Inflammatory macrophage (primary cell): ENCODE measurements at places on chromosomes 1 and 21.
A peak's percentile ranks its signal among the peaks of the same experiment; 100 is the strongest.

DNA sequence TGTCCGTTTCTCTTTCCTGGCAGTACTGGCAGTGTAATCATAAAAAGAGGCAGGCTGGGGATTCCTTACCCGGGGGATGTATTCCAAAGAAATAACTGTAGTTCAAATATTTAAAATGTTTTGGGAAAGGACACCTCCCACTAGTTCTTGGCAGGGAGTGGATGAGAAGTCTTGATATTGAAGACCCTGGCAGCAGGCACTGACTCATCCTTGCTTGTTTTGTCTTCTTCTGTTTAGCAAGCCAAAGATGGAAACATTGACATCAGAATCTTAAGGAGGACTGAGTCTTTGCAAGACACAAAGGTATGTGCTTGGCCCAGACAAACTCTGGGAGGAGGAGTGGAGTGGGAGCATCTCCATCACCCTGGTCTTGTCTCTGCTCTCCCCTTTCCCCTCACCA is 639 bp downstream of the IL20 start:
- DNase-seq, result no peak

- no peak for DNase-seq
Measured at GRCh38 chr1:175217721-175218531, 25.4 kb upstream of the KIAA0040 start.

GRCh38 chr1:73980324-73981040 is 217.5 kb downstream of the LRRIQ3 start:
- DNase-seq, result no peak

- no peak for DNase-seq
Measured at GRCh38 chr21:36214561-36214960, 57.9 kb downstream of the DOP1B start.

GRCh38 chr1:36961062-36961615 is 73.2 kb downstream of the GRIK3 start:
- no peak for DNase-seq

GRCh38 chr1:187646536-187647107 is 817.9 kb downstream of the PLA2G4A start:
- DNase-seq, result no peak

DNA sequence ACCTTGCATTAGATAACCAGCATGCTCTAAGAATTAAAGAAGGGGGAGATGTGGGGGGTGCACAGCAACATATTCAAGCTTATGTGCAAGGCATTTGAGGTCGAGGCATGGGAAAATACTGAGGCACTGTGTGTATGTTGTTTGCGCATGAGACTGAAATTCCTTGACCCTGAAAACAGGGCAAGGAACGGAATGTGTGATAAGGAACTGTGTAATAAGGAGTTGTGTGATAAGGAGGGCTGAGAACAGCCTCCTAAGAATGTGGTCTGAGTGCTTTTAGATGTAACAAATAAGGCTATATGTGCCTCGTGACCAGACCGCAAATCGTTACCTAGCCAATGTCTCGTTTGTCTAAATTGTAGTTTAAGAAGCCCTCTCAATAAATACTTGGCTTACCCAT is 26.5 kb upstream of the ITLN1 start:
- DNase-seq, result no peak

- no peak for DNase-seq
Measured at GRCh38 chr1:223487887-223488259, 94.7 kb downstream of the CCDC185 start.

- DNase-seq, result no peak
Measured at GRCh38 chr1:22447621-22448111, 4.0 kb upstream of the ZBTB40 start.

DNA sequence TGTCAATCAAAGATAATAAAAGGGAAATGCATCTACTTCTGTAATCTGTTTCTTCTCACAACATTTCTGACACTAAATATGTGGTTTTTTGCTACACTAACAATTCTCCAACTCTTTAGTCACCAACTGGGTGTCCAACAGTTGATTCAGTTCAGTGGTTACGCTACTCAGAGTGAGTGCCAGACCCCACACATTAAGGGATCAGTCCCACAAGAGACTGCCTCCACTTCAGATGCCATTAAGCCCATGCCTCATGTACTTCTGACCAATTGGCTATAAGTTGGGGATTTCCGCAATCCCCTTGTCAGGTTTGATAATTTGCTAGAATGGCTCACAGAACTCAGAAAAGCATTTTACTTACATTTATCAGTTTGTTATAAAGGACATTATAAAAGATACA is 28.4 kb downstream of the RNF2 start:
- no peak for DNase-seq

GRCh38 chr1:225933072-225933471 is 7.9 kb downstream of the LEFTY2 start:
- no peak for DNase-seq

GRCh38 chr1:169894424-169895145 is 889 bp upstream of the SCYL3 start:
- no peak for DNase-seq

- DNase-seq, result no peak
Measured at GRCh38 chr1:27299385-27300271, 22.3 kb upstream of the TMEM222 start.

DNA sequence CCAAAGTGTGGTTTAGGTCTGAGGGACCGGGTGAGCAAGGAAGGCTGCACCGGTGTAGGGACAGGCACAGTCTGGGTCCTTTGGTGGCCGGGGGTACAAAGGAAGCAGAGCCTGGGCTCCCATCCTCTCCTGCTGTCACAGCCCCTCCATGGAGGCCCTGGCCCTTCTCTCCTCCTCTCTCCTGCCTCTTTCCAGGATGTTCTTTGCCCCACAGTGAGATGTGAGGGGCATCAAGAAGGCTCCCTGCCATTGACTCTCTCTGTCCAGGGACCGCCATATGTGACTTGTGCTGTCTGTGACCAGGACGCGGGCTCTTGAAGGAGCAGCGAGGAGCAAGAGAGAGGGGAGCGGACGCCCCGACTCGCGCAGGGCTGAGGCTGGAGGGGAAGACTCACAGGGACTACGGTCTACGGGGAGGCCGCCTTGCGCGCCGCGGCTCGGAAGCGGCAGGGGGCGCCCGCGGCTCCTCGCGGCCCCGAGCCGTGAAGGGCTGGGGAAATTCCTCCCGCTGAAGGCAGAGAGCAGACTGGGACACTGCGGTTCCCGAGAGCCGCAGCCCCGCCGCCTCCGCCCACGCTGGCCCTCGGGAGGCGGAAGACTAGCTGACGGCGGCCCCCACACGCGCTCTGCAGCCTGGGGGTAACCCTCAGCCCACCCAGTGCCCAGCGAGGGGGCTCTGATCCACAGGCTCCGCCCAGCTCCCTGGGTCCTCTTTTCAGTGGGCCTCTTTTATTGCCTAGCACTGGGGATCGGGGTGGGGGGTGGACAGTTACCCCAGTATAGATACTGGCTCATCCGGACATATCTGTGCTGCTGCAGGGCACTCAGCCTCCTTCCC is 40.8 kb downstream of the MAB21L3 start:
- DNase-seq, result peak; percentile 68

DNA sequence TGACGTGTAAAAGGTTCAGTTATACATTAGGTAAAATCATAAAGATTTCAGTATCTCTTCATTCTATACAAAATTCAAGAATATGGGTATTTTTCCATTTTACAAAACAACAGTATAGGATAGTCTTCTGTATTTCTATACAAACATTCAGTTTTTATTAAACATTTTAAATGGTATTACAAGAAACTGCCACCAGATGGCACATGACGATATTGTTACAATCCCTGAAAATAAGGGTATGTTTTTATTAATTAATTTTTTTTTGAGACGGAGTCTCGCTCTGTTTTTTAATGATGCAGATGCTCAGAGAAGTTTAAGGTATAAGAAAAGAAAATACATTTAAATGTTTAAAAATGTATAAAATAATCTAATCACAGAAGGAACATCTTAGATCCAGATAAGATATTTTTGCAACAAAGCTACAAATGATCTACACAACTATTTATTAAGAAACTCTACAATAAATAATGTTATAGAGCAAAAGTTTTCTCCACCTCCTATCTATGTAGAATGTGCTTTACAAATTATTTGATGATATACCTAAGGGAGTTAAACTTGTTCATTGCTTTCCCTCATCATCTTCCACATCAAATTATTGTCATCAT is 23.5 kb upstream of the RSBN1 start:
- DNase-seq, result peak; percentile 73

DNA sequence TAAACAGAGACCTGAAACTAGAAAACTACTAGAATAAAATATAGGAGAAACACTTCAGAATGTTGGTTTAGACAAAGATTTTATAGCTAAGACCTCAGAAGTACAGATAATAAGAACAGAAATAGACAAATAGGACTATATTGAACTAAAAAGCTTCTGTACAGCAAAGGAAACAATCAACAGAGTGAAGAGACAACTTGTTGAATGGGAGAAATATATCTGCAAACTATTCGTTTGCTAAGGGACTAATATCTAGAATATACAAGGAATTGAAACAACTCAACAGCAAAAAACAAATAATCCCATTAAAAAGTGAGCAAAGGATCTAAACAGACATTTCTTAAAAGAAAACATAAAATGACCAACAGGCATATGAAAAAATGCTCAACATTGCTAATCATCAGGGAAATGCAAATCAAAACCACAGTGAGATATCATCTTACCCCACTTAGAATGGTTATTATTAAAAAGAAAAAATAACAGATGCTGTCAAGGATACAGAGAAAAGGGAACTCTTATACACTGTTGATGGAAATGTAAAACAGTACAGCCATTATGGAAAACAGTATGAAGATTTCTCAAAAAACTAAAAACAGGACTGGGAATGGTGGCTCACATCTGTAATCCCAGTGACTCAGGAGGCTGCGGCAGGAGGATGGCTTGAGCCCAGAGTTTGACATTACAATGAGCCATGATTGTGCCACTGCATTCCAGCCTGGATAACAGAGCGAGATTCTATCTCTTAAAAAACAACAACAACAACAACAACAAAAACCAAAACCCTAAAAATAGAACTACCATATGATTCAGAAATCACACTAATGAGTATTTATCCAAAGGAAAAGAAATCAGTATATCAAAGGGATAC is 37.3 kb upstream of the ZSWIM5 start:
- no peak for DNase-seq

DNA sequence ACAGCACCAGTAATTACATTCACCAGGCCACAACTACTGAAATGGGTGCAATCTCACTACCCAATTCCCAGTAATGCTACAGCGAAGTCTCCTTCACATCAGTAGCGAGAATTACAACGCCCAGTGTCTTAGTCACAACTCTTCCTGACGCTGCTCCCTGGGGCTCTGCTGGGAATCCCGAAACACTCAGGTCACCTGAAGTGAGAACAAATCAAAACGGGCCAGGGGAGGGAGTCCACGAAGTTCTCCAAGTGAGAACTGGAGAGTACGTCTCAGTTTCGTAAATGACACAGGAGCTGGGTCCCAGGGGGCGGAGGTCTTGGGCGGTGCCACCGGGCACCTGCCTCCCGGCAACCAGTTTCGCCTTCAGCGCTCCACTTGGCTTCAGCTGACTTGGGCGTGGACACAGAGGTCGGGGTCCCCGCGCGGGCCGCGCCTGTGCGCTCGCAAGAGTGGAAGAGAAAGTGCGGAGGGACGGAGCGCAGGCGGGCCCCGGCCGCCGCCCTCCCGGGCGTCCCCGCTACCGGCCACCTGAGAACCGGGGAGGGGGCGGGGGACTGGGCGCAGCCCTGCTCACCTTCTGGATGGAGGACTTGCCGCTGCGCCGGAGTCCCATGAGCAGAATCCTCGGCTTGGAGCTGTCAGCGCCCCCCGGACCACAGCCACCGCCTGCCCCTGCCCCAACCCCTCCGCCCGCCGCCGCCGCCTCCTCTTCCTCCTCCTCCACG is 575 bp downstream of the RRAGC start:
- peak; percentile 29 for DNase-seq

- DNase-seq, result no peak
Measured at GRCh38 chr1:54742282-54742681, 22.0 kb downstream of the PARS2 start.

DNA sequence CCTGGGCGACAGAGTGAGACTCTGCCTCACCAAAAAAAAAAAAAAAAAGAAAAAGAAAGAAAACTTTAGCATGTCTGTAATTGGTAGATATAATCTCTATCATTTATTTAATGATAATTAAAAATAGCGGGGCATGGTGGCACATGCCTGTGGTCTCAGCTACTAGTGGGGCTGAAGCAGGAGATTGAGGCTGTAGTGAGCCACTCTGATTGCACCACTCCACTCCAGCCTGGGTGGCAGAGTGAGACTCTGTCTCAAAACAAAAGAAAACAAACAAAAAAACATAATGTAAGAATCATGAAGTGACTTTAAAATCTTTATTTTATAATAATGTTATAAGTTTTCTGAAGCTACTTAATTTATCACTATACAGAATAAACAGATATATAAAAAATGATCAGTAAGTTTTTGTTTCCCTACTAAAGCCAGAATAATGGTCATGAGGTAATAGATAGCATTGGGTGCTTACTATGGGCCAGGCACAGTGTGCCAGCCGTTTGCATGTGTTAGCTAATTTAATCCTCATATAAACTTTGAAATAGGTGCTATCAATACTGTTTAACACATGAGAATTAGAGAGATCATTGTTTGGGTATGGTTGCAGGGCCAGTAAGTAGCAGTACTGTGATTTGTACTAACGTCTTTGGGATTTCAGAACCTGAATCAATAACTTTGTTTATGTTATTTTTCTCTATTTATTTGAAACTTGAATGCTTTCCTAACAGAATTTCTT is 23.8 kb downstream of the CLIC4 start:
- DNase-seq, result no peak

DNA sequence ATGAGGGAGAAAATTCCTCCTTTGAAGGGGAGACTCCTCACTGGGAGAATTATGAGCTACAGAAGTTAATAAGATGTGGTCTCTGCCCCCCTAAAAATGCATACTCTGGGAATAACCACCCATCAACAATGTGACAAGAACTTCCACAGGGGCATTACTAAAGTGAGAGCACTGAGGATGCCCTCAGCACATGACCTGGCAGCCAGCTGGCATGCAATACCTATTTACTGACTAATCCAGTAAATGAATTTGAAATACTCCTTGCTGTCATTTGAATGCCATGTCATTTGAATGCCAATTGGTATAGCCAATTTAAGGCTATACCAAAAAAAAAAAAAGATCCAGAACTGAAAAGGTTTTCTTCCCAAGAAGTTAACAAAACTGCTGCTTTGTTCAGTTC is 30.8 kb downstream of the PLPP3 start:
- DNase-seq, result no peak

- peak; percentile 57 for DNase-seq
Measured at GRCh38 chr21:34243562-34243961, 120.2 kb upstream of the KCNE2 start.

DNA sequence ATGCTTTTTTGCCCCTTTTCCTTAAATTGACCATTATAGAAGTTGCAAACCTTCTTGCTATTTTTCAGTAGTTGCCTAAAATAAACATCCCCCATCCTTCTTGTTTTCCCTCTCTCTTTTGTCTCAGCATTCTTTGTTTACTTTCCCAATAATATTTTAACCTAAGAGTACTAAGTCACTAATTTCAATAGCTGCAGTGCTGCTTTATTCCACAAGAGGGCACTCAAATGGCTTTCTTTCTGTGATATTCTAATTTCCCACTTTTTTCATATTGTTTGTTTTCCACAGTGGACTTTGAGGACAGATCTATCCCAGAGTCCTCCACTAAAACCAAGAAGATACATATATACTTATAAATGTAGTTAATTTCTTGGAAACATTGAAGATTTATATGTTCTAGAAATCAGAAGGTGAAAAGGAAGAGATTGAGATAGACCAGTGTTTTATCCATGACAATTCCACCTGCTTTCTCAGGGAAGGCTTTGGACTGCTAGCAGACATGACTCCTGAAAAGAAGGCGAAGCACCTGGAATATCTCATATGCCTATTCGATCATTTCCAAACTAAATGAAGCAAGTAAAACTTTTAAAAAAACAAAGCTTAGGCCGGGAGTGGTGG is 104.8 kb upstream of the GRIK1 start:
- peak; percentile 6 for DNase-seq
